ENCODE measurements at places on chromosomes 4 and X.

DNA sequence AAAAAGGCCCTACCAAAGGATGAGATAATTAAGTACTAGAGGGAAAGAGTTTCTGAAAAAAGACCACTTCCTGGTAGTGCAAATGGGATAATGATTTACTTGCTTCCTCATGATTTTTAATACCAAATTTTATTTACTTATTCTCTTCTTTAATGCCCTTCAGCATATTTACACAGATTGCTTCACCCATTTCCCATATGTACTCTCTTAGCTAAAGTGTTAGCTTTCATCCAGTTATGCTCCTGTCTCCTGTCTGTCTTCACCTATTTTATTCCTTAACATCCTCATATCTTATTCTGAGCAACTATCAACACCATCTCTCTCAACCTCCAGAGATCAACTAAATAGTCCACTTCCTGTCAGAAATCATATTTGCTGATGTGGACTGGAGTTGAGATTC lies 183.2 kb upstream of the HS3ST1 start:
- DNase-seq: no peak

DNA sequence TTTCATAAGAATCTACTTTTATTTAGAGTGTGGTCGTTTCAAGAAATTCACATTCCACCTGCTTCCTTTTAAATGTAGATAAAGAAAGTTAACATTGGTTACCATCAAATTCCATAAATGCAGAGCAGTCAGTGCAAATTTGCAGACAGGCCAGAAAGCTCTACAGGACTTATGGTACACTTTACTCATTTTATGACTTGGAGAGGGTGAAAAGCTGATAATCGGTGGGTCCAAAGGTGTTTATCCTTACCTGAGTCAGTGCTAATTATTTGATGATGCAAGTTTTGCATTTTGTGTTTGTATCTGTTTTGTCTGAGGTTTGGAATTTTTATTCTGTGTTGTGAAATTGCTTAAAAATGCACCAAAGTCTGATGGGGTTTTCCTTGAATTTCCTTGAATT lies 193.3 kb downstream of the PALLD start:
- DNase-seq: no peak

DNA sequence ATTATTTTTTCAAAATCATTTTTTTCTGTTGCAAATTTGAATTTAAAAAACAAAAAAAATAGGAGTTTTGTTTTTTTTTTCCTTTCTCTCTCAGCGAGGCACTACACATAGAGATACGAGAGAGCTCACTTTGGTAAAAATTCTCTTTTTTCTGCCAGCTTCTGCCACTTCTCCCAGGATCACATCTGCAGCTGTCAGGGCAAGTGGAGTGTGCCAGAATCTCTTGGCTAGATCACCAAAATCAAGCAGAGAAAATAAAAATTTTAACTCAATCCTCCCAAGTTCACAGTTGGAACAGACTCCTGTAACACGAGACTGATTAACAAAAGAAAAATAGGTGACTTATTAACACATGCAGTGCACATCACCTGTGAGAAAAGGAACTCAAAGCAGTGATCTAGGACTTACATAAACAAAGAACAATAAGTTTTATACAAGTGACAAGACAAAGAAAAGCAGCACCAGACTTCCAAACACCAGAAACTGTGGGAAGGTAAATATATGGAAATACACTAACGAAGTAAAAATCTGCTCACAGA lies 213.2 kb upstream of the ZFP42 start:
- DNase-seq: no peak

GRCh38 chr4:112546476-112546875 lies 30.5 kb upstream of the NEUROG2 start:
- DNase-seq: no peak

DNA sequence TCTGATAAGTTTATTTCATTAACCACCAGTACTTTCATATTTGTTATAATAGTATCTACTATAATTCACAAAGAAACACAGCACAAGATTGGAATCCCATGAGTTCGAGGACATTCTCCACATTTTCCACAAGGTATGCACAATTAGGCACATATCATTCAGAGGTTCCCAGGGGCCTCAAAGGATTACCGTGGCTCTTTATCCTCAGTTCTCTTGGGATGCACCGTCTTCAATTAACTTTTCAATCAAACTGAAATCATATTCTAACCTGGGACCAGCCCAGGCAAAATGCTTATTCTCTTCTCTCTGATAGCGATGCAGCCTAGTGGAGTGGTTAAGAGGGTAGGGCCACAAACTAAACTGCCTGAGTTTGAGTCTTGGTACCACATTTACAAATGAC lies 242.6 kb upstream of the RASGEF1B start:
- DNase-seq: no peak

GRCh38 chr4:103802766-103803165 lies 83.0 kb upstream of the TACR3 start:
- no peak for DNase-seq

DNA sequence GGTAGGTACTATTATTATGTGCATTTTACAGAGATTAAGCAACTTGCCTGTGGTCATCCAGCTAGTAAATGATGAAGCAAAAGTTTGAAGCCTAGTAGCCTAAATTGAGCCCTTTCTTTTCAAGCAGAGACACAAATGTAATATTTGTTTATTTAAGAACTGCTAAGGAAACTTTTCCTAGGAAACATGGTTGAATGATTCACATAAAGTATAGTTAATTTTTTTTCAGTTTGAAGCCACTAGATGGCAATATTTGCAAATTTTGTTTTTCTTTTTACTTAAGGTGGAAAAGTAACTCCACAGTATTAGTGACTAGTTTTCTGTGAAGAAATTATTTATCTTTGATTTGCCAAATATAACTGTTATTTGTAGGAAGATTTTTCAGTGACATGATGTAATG lies 52.8 kb upstream of the ANKRD17 start:
- DNase-seq: no peak

DNA sequence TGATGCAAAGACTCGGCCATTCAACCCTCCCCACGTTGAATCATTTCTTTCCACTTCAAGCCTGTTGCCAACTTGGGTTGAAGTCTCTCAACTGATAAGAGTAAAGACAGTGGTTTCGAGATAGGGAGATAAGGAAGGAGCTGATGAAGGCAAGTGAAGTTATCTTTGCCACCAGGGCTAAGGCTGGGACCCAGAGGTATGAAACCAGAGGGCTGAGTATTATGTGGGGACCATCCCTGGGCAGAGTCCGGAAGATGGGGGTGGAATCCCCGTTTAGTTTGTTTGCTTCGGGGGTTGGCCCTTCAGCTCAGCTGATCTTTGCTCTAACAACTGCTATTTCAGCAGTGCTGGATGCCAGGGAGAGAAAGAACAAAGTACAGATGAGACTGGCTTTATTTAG lies 2.3 kb upstream of the XPNPEP2 start:
- no peak for DNase-seq

DNA sequence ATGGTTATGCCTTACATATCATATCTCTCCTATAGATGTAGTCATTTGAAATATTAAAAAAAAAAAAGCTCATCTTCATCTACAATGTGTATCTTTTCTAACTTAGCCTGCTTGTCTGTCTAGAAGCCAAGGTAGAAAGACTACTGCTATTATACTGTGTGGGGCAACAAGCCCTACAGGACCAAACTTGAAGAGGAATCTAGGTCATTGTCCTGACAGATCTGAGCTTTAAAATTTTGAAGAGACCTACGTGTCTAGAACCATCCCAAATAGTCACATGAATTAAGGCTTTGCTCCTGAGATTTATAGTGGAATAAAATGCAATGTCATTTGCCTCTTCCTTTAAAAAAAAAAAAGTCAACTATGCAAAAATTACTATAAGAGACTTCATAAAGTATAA lies 95.8 kb downstream of the PALLD start:
- DNase-seq: no peak

GRCh38 chr4:151407466-151408379 lies 1.3 kb upstream of the FHIP1A start:
- peak; percentile 30 for DNase-seq

GRCh38 chr4:79850626-79851025 lies 222.4 kb downstream of the ANTXR2 start:
- DNase-seq: no peak

GRCh38 chr4:117971403-117971802 lies 62.9 kb upstream of the NDST3 start:
- no peak for DNase-seq

- no peak for DNase-seq
These were observed 710 bp downstream of the PRKG2 start for GRCh38 chr4:81214144-81214880.
